BJ (cell line): ENCODE measurements at places on chromosomes 3 and 15. TPM values are rescaled to one million over a fixed set of nuclear protein-coding genes. Genes with fewer than 3 reads are reported as not detected.

DNA sequence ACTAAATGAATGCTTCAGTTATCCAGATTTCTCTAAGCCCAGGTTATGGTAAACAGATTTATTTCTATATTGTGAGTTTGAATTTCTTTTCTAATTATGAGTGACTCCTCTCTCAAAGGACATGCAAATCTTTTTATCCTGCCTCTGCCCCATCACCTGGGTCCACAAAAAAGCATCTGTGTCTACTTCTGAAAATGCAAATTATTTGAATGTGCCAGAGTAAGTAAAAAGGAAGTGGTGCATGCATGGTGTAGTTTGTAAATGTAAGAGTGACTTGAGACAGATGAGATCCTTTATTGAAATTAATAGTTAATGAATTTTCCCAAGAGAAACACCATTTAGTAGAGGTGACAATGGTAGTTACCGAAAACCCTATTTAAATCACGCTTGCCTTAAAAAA is 26.9 kb downstream of the MCTP2 start:
- DNase-seq, result no peak

DNA sequence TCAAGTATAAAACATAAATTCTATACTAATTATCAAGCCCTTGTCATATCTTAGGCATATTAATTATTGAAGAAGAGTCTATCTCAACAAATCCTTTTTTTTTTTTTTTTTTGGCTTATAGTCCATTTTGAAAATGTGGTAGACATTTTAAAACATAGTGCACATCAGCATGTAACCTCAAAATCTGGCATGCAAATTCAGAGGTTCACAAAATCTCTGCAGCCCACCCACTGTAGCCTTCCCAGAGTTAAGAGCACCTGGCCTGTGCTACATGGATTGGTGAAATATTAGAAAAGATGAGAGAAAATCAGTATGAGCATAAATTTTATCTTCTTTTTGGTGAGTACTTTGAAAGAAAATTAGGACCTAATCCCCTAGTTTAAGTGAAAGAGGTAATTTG is 84.8 kb downstream of the MBNL1 start:
- DNase-seq, result no peak

GRCh38 chr15:95549168-95549738 is 781.2 kb upstream of the NR2F2 start:
- DNase-seq, result no peak

DNA sequence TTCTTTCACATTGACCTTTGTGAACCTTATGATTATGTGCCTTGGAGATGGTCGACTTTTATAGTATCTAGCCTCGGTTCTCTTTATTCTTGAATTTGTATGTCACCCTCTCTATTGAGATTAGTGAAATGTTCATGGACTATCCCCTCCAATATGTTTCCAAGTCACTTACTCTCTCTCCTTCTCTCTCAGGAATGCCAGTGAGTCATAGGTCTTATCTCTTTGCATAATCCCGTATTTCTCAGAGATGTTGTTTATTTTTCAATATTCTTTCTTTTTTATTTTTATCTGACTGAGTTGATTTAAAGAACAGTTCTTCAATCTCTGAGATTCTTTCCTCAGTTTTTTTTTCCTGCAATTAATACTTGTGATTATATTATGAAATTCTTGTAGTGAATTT is 411.6 kb upstream of the CADM2 start:
- DNase-seq, result no peak

- no peak for DNase-seq
Observed at GRCh38 chr3:98584547-98584946, 8.9 kb downstream of the CPOX start.

GRCh38 chr3:54476891-54477290 is 354.5 kb downstream of the CACNA2D3 start:
- no peak for DNase-seq

DNA sequence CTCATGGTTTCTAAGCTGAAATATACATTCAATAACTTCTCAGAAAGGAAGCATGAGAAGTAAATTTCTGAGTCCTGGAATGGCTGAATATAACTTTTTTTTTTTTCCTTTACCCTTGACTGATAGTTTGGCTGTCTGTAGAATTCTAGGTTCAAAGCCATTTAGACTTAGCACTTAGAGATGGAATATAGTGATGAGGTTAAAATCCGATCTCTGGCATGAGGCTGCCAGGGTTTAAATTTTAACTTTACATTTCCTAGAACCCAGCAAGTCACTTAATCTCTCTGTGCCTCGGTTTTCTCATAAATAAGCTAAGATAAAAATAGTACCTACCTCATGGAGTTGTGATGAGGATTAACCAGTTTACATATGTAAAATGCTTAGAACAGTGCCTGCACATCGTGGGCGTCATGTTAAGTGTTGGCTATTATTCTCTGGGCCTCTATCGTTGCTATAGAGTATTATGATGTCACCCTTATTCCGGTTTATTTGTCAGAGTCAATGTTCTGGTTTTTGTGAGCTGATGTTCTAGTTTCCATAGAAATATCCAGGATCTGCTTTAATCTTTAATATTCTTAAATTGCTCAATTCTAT is 199.8 kb upstream of the TLE3 start:
- no peak for DNase-seq

GRCh38 chr15:68518785-68519430 is 59.9 kb upstream of the CORO2B start:
- DNase-seq, result no peak

- DNase-seq, result no peak
Observed at GRCh38 chr3:191476066-191476772, 15.3 kb downstream of the PYDC2 start.

DNA sequence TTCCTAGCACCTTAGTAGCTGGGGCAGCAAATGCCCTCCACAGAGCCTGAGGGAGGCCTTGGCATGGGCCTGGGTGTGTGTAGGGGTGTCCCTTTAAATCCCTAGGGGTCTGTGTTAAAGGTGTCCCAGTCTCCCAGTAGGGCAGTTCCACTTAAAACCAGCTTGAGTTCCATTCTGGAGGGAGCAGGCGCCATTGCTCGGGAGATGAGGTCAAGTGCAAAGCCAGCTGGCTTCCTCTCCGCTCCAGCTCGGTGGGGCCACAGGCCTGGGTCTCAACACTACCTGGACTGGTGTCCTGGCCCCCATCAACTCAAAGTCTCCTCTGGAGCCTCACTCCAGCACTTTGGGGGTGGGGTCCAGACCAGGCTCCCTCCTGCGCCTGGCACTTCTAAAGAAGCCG is 25.2 kb downstream of the FEM1B start:
- DNase-seq, result no peak

- no peak for DNase-seq
Observed at GRCh38 chr3:153277029-153277428, 115.0 kb downstream of the RAP2B start.

- no peak for DNase-seq
Observed at GRCh38 chr3:197912741-197913476, 37.1 kb upstream of the RPL35A start.

- DNase-seq, result no peak
Observed at GRCh38 chr3:188026191-188026968, 127.6 kb upstream of the LPP start.

DNA sequence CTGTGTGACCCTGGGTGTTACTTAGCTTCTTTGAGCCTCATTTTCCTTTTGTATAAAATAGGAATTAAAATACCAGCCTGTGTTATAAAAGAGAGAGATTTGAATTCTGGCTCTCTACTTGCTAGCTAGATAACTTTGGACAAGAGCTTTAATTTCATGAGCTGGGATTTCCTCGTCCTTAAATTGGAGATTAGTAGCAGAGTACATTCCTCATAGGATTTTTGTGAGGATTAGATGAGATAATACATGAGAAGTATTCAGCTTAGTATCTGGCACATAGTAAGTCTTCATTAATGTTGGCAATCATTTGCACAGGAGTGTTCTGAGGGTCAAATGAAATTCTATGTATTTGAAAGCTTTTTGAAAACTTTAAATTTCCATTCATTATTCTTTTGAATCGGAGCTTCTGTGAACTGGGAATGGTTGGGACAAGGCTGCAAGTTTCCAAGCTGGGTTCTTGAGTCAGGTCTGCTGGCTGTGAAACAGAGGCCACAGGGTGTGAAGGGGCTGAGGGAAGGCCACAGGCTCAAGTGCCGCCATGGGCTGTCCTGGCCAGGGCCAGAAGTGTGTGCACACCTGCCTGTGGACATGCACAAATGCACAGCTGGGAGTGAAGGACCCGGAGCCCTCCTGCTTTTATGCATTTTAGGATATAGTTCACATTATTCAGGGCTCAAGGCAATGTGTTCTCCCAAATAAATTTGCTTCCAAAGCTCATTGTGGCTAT is 17.2 kb downstream of the ALPK3 start:
- DNase-seq, result no peak

- no peak for DNase-seq
Observed at GRCh38 chr3:172643506-172644179, 67.2 kb downstream of the NCEH1 start.

GRCh38 chr15:69991551-69991980 is 106.2 kb downstream of the TLE3 start:
- no peak for DNase-seq

DNA sequence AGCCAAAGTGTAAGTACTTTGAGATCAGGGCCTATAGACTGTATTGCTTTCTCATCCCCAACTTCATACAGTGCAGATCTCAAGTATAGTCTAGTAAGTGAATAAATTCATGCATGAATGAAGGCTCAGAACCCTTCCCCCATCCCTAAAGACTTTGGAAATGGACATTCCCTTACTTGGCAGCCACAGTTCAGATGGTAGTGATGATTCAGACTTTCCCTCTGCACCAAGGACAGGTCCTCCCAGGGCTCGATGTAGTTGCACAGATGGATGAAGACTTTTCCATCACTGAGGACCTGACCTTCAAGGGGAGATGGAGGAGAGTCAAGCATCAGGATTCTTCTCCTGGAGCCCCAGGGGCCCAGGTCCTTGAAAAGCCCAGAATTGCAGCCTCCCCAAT is 4.6 kb downstream of the TIMP4 start:
- DNase-seq, result no peak

- DNase-seq, result no peak
Observed at GRCh38 chr15:62087671-62088352, 21.0 kb downstream of the C2CD4A start.

GRCh38 chr15:60095711-60096110 is 91.6 kb downstream of the FOXB1 start:
- DNase-seq, result no peak

- peak; percentile 80 for DNase-seq
Observed at GRCh38 chr3:64238971-64239667, 13.9 kb upstream of the PRICKLE2 start.

- DNase-seq, result no peak
Observed at GRCh38 chr15:64149424-64149823, 2.1 kb upstream of the SNX22 start.

- DNase-seq, result no peak
Observed at GRCh38 chr3:121490161-121490560, 55.6 kb downstream of the POLQ start.

DNA sequence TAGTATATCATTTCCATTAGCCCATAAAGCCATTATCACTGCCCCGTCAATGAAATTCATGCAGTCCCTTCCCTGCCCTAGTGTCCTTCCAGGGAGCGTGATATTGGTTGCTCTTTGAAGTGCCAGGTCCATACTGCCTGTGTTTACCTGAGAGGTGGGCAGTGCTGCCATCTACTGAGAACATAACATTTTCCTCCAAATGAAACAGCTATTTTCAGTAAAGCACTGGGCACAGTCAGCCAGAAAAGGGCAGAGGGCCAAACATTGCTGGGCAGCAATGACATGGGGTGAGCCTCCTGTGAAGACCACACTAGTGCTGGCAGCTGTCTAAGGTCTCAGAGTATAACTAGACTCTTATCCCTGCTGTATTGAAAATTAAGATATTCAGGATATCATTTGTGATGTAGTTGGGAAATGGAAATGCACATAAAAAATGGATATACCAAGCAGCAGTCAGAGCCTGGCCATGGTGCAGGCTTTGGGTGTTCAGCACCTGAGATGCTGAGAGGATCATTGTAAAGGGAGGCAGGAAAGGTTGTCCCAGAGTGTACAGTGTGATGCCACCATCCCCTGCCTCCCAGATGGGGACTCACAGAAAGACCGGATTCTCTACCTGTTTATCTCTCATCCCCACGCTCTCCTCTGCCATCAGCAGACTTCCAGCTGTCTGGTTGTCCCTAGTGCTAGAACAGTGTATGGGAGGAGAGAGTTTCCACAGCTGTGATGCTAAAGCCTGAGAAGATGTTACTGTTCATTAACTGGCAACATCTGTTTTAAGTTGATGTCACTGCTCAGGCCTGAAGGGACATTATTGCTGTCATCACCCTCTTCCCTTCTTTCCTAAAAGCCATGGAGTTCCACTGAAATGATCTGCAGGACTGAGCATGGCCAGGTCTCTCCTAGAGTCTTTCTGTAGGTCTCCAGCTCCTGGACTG is 108.8 kb downstream of the ARNT2 start:
- no peak for DNase-seq

GRCh38 chr15:92524161-92524560 is 130.5 kb downstream of the ST8SIA2 start:
- DNase-seq, result no peak

DNA sequence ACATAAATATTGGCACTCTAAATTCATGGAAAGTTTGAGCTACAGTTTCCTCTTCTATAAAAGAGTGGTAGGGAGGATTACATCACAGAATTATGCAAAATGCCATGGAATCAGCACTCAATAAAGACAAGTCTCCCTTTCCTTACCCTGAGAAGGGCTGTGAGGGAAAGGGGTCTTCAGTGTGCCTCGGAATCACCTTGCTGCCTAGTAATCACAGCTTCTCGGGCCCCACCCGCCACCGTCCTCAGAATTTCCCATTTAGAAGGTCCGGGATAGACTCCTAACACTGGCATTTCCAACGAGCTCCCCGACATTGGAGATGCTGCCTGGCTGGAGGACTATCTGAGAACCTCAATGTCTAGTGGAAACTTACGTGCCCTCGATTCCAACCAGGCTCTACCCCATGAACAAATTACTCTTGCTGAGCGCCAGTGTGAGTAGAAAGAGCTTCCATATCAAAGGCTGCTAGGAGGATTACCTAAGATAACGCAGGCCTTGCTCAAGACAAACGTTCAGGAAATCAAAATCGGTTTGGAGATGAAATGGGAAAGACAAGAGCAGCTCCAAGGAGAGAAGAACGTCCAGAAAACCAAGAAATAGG is 92.1 kb upstream of the CHD2 start:
- DNase-seq, result no peak

DNA sequence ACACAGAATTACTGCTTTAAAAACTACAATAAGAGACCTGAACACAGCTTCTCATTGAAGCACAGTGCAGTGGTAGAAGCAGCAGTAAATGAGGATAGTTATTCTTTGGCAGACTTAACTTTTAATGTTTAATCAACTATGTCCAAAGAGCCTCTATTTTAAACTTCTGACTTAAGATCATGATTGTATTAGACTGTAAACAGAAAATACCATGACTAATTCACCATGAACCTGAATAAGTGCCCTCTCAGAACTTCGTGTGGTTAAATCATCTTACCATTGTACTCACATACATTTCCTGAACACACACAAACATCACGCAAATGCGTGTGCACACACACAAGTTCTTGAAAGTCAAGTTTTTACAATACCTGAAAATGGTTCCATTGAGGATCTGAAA is 13.9 kb downstream of the CEP152 start:
- DNase-seq, result peak; percentile 7

Gene MORF4L1
- polyA plus RNA-seq, result 199 and 373 TPM in 2 replicates

Gene ZNF660
- polyA plus RNA-seq, result 0.27 and 0.72 TPM in 2 replicates

Gene ADGRG7
- not detected in 2 replicates for polyA plus RNA-seq

Gene BOC
- polyA plus RNA-seq, result 11.3 and 17.7 TPM in 2 replicates

Gene TUSC7
- polyA plus RNA-seq, result not detected in 2 replicates

Gene CHST13
- not detected in 2 replicates for polyA plus RNA-seq

Gene CP
- polyA plus RNA-seq, result 0.07 TPM in 1 of 2 replicates, not detected in the other

Gene PLA1A
- polyA plus RNA-seq, result not detected in 2 replicates
